ENCODE measurements at places on chromosomes 16 and 17. TPM values are rescaled to one million over a fixed set of nuclear protein-coding genes. Genes with fewer than 3 reads are reported as not detected.

DNA sequence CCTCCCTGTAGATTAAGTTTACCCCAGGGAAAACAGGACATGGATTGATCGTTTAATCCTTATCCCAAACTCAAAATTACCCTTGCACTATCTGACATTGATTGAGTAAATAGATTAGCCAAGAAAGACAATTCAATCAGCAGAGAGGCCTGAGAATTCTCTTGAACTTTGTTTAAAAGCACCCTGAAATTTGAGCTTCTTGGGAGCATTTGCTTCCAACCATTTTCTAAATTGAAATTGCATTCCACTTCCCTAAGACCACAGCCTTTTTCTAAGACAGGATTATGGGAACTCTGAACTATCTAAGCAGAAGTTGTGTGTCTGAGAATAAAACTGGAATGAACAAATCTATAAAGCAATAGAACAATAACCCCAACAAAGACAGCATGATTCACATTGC, 76.6 kb upstream of the TNRC6A start:
- no peak overlapping the region for H3K4me3 ChIP-seq
- no peaks in the 10 kb centered on the region for H3K4me1 ChIP-seq
- H3K36me3 ChIP-seq = no peaks in the 10 kb centered on the region
- H3K27me3 ChIP-seq = no peaks in the 10 kb centered on the region
- DNase-seq = no peak

GRCh38 chr16:1729445-1729844, 23.4 kb downstream of the MAPK8IP3 start:
- no peak overlapping the region for H3K27ac ChIP-seq
- no peaks in the 10 kb centered on the region for H3K4me1 ChIP-seq
- peaks cover 76% of the 10 kb centered on the region for H3K36me3 ChIP-seq

GRCh38 chr17:42773290-42774035, at the start of gene VPS25:
Gene VPS25 (plus strand): TSS chr17:42773449. CDS start chr17:42773476, 27 bp downstream.
- H3K27me3 ChIP-seq = no peaks in the 10 kb centered on the region
- DNase-seq = peak; percentile 76
- peaks cover 18% of the 10 kb centered on the region for H3K4me1 ChIP-seq
- peaks cover 16% of the 10 kb centered on the region for H3K36me3 ChIP-seq
- peak within 1 kb of the TSS; percentile 86 for H3K27ac ChIP-seq

DNA sequence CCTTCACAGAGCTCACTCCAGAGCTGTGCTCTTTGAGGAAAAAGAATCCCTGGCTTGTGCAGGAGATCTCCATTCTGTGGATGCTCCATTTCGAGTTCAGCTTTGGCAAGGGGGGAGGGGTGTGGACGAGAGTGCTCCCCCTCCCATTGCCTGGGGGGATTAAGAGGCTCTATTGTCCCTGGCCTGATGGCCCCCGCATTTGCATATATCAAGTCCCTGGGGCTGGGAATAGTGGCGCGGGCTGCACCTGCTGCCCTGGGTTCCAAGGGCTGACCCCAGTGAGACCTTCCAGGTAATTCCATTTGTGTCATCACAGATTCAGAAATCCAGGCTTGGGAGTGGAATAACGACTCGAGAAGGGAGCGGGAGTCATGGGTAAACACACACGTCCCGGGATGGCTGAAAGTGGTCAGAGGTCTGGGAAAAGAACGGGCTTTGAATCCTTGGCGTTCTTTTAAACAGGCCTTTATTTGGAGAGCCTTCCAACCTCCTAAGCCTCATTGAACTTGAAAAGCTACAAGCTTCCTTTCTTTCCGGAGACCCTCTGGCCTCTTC, 479.3 kb downstream of the HS3ST3B1 start:
- H3K4me1 ChIP-seq = no peaks in the 10 kb centered on the region
- peaks cover 15% of the 10 kb centered on the region for H3K27me3 ChIP-seq
- no peak overlapping the region for H3K27ac ChIP-seq
- DNase-seq = no peak
- H3K36me3 ChIP-seq = no peaks in the 10 kb centered on the region

GRCh38 chr17:3974138-3974687, 10.0 kb upstream of the ATP2A3 start:
- DNase-seq = no peak
- H3K36me3 ChIP-seq = no peaks in the 10 kb centered on the region
- peaks cover 11% of the 10 kb centered on the region for H3K27me3 ChIP-seq
- H3K27ac ChIP-seq = no peak overlapping the region

DNA sequence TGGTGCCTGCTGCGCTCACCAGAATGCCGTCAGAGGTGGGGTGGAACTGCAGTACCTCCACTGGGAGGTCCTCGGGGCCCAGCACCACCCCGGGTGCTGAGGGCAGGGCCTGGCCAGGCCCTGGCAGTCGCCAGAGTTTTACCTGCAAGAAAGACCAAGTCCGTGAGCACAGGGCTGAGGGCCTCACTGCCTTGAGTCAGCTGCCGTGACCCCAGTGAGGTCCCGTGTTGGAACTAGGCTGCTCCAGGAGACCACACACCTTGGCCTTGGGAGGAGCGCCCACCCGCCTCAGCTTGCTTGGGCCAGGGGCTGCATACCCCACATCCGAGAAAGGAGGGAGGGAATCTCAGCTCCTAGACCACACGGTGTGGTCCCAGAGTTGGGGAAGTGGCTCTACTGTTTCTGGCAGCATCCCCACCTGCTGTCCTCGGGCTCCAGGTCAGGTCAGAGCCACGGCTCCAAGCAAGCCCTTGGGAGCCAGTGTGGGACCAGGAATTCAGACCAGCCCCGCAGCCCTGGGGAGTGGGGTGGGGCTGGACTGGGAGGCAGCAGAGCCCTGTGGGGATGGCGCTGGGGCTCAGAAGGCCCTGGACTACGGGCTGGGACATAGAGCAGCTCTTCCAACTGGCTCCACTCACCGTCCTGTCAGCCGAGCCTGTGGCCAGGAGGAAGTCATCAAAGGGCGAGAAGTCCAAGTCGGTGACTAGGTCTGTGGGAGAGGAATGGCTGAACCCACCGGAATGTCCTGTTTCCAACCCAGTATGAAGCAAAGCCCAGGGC, 8.7 kb downstream of the CORO7 start:
- no peak overlapping the region for H3K27ac ChIP-seq
- H3K36me3 ChIP-seq = peaks cover 39% of the 10 kb centered on the region
- no peaks in the 10 kb centered on the region for H3K27me3 ChIP-seq
- H3K4me3 ChIP-seq = no peak overlapping the region

DNA sequence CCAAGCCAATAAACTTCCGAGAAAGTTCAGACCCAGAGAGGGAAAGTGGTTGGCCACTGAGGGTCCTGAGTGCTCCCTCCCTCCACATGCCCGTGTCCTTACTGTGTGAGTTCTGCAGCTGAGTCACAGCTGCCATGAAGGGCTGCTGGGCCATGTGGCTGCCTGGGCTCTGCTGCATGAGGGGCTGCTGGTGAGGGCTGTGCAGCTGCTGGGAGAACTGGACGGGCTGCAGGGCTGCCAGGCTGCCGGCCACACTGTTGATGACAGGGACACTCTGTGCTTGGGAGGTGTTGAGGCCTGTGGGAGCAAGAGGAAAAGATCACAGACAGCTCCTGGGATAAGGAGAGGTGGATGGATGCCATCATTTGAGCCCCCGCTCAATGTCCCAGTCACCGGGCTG, 44.0 kb downstream of the HNF1B start:
- no peaks in the 10 kb centered on the region for H3K36me3 ChIP-seq
- H3K4me3 ChIP-seq = no peak overlapping the region

DNA sequence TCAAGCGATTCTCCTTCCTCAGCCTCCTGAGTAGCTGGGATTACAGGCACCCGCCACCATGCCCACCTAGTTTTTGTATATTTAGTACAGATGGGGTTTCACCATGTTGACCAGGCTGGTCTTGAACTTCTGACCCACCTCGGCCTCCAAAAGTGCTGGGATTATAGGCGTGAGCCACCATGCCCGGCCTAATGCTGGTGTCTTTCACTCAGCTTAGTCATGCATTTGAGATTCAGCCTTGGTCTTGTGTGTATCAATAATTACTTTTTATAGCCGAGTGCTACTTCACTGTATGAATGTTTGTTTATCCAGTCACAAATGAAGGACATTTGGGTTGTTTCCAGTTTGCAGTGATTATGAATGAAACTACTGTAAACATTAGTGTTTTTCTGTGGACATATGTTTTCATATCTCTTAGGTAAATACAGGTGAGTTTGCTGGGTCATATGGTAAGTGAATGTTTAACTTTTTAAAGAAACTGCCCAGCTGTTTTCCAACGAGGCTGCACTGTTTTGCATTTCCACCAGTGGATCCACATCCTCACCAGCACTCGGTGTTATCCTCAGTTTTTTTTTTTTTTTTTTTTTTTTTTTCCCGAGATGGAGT, 11.0 kb upstream of the PLCG2 start:
- no peak overlapping the region for H3K27ac ChIP-seq
- no peaks in the 10 kb centered on the region for H3K4me1 ChIP-seq
- no peaks in the 10 kb centered on the region for H3K27me3 ChIP-seq
- DNase-seq = no peak
- H3K4me3 ChIP-seq = no peak overlapping the region

- no peaks in the 10 kb centered on the region for H3K27me3 ChIP-seq
- no peak overlapping the region for H3K4me3 ChIP-seq
- H3K36me3 ChIP-seq = no peaks in the 10 kb centered on the region
- DNase-seq = no peak
- no peaks in the 10 kb centered on the region for H3K4me1 ChIP-seq
- H3K27ac ChIP-seq = no peak overlapping the region
Observed at GRCh38 chr16:10103118-10103517, 79.1 kb downstream of the GRIN2A start.

DNA sequence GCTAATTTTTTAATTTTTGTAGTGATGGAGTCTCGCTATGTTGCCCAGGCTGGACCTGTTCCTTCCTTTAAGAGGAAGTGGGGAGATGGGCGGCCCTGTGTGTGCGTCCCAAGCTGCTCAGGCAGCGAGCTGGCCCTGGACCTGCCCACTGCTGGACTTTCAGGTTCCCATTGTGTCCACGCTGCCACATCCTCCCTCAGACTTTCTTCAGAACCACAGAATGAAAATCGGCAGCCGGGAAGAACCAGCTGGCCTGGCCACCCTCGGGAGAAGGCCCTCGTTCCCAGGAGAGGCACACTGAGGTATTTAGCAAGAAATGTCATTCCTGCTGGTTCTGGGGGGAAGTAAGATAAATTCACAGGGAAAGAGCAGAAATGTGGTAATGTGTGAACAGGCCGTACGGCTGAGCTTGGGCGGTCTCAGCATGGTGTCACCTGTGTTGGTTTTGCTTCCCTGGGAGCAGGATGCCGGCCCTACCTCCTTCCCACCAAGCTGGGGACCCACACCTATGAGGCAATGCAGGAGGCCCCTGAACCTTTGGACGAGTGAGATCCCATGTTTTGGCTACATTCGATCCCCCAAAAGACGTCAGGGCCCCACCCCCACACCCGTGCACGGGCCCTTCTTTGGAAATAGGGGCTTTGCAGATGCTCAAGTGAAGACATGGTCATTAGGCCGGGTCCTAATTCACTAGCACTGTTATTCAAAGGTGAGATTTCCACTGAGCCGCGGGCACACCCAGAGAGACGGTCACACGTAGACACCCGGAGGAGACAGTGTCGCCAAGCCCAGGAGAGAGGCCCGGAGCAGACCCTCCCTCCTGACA, 35.9 kb upstream of the ZNF469 start:
- no peaks in the 10 kb centered on the region for H3K36me3 ChIP-seq
- H3K4me1 ChIP-seq = no peaks in the 10 kb centered on the region
- peaks cover 16% of the 10 kb centered on the region for H3K27me3 ChIP-seq
- no peak overlapping the region for H3K27ac ChIP-seq
- no peak overlapping the region for H3K4me3 ChIP-seq

- H3K4me1 ChIP-seq = no peaks in the 10 kb centered on the region
- H3K4me3 ChIP-seq = no peak overlapping the region
- DNase-seq = no peak
- peaks cover 5% of the 10 kb centered on the region for H3K27me3 ChIP-seq
Observed at GRCh38 chr16:25894093-25894492, 202.3 kb downstream of the HS3ST4 start.

- peaks cover 7% of the 10 kb centered on the region for H3K27me3 ChIP-seq
- DNase-seq = no peak
- no peak overlapping the region for H3K4me3 ChIP-seq
- H3K27ac ChIP-seq = peak overlapping the region; percentile 73
- H3K36me3 ChIP-seq = peaks cover 15% of the 10 kb centered on the region
- peaks cover 21% of the 10 kb centered on the region for H3K4me1 ChIP-seq
Observed at GRCh38 chr16:50369133-50369804, 481 bp upstream of the BRD7 start.

DNA sequence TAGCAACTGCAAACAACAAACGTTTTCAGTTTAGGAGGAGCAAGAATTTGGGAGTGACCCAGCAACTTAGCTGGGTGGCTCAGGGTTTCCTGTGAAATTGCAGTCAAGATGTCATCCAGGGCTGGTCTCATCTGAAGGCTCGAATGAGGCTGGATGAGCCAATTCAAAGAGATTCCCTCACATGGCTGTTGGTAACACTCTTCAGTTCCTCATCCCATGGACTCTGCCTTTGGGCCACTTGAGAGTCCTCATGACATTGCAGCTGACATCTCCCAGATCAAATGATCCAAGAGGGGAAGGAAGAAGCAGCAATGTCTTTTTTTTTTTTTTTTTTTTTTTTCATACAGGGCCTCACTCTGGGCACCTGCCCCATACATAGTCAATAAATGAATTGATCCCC, 26.3 kb downstream of the UBALD1 start:
- no peak for DNase-seq
- H3K27me3 ChIP-seq = peaks cover 31% of the 10 kb centered on the region
- H3K36me3 ChIP-seq = no peaks in the 10 kb centered on the region
- no peaks in the 10 kb centered on the region for H3K4me1 ChIP-seq
- H3K27ac ChIP-seq = no peak overlapping the region

- H3K27ac ChIP-seq = no peak overlapping the region
- H3K27me3 ChIP-seq = no peaks in the 10 kb centered on the region
- H3K4me1 ChIP-seq = peaks cover 2% of the 10 kb centered on the region
- no peak overlapping the region for H3K4me3 ChIP-seq
Observed at GRCh38 chr16:10751291-10751697, 7.7 kb downstream of the NUBP1 start.

GRCh38 chr16:56295059-56295665, 103.9 kb downstream of the GNAO1 start:
- no peaks in the 10 kb centered on the region for H3K4me1 ChIP-seq
- no peaks in the 10 kb centered on the region for H3K36me3 ChIP-seq
- H3K27me3 ChIP-seq = no peaks in the 10 kb centered on the region
- H3K4me3 ChIP-seq = no peak overlapping the region
- H3K27ac ChIP-seq = no peak overlapping the region

DNA sequence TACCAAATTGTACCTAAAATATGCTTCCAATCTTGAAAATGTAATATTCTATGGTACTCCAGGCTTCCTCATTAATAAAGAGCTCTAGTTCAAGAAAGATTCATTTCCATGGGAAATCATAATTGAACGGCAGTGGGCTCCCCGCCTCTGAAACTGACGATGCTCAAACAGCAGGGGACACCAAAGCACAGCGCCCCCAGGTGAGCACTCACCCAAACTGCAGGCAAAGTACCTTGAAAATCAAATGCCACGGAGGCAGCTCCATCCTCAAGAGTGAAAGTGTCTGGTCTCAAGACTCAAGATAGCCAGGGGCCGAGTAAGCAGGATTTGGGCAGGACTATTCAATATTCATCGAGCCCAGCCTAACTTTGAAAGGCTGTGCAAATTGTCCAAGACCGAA, 217.4 kb upstream of the TNRC6C start:
- H3K27me3 ChIP-seq = no peaks in the 10 kb centered on the region
- no peaks in the 10 kb centered on the region for H3K4me1 ChIP-seq
- H3K4me3 ChIP-seq = no peak overlapping the region
- no peak overlapping the region for H3K27ac ChIP-seq
- H3K36me3 ChIP-seq = no peaks in the 10 kb centered on the region

SLFN11 gene
- total RNA-seq = 25.2 TPM

GCGR gene
- not detected for total RNA-seq

NPW gene
- 0.43 TPM for total RNA-seq

GPRC5C gene
- total RNA-seq = 0.46 TPM

GDE1 gene
- 23.1 TPM for total RNA-seq

CACNG1 gene
- not detected for total RNA-seq

SLC22A31 gene
- 2.7 TPM for total RNA-seq

SHMT1 gene
- 13.9 TPM for total RNA-seq
